NCI-H2171 (cell line): ENCODE measurements at places on chromosomes 7 and 10.

- DNase-seq: peak; percentile 7
Observed at GRCh38 chr7:29806208-29806994, at the start of gene WIPF3. TSS of gene WIPF3 (plus strand) at chr7:29806508. CDS start at chr7:29834725, 28,217 bp downstream.

GRCh38 chr7:105512926-105513526 is 9.0 kb downstream of the PUS7 start:
- no peak for DNase-seq

DNA sequence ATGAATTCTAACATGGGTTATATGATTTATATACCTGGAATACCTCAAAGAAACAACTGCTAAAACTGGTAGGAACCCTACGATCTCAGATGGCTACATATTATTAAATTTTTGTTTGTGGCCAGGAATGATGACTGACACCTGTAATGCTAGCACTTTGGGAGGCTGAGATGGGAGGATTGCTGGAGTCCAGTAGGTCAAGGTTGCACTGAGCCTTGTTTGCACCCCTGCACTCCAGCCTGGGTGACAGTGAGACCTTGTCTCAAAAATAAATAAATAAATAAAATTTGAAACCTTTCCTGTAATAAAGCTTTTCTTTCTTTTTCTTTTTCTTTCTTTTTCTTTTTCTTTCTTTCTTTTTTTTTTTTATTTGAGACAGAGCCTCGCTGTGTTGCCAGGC is 61.2 kb downstream of the MPLKIP start:
- no peak for DNase-seq

DNA sequence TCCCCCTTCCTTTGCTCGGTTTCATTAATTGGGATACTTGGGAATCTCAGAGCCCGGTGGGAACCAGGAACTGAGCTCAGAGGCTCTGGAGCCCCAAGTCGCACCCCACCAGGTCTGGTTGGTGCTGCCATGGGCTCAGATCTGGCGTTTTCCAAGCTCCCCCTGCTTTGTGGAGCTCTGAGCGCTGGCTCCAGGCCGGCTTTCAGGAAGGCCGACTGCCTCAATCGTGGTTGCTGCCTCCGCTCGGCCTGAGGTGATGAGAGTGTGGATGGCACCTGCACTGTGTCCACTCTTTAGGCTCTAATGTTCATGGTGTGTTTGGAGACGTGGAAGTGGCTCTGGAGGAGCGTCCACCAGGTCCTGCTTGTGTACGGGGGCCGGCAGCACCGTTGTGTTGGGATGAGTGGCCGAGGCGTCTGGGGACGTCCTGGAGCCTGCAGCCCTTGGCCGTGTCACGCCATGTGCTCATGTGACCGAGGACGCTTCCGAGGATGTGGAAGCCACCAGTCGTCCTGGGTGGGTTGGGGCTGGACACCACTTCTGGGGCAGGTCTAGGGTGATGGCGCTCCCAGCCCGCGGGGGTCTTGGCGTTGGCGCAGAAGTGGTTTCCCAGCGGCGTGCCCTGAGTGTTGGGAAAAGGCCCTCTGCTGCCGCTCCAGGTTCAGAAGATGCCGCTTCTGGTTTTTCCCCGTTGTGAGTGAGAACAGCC is 8.2 kb downstream of the INPP5A start:
- no peak for DNase-seq

DNA sequence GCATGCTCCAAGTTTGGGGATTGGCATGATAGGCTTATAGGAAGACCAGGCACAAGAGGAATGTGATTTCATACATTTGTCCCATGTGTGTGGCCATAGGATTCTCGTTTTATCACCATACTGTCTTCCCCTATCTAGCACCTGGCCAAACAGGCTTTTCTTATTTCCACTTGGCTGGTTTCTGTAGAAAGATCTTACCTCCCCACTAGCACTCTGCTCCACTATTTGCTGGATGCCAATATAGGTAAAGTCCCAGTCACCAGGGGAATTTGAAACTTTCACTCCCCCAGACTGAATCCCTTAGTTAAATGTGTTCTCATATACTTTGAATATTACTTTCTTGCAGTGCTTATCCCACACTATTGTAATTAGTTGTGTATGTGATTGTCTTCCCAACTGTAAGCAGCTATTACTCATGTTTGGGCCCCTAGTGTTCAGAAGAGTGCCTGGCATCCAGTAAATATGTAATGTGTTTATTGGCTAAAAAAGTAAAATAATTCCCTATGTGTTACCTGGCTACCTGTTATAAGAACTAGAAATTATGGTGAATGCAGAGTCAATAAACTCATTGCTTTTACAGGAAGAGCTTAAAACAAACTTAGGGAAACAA is 109.0 kb downstream of the LRMDA start:
- DNase-seq: no peak

DNA sequence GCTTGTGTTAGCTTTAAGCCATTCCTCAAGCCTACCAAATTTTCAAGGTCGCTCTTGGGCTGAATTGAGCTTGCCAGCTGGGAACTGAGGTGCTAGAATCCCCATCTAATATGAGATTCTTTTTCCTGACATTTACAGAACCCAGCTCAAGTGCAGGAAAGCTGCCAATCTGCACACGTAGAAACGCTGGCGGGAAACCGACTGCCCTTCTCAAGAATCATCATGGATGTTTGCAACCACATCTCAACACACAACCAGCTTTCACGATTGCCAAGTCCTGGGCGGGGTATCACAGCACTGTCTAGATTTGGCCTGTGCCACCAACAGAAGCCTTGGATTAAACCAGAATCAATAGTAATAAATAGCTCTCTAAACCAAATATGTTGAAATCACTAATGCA is 203.7 kb downstream of the DIP2C start:
- DNase-seq: no peak

- no peak for DNase-seq
Observed at GRCh38 chr10:32104622-32105509, 48.6 kb upstream of the KIF5B start.
